ENCODE measurements at places on chromosomes 7 and 10. TPM values are rescaled to one million over a fixed set of nuclear protein-coding genes. Genes with fewer than 3 reads are reported as not detected.

SUV39H2 gene
- total RNA-seq: 4.4 TPM

DNA sequence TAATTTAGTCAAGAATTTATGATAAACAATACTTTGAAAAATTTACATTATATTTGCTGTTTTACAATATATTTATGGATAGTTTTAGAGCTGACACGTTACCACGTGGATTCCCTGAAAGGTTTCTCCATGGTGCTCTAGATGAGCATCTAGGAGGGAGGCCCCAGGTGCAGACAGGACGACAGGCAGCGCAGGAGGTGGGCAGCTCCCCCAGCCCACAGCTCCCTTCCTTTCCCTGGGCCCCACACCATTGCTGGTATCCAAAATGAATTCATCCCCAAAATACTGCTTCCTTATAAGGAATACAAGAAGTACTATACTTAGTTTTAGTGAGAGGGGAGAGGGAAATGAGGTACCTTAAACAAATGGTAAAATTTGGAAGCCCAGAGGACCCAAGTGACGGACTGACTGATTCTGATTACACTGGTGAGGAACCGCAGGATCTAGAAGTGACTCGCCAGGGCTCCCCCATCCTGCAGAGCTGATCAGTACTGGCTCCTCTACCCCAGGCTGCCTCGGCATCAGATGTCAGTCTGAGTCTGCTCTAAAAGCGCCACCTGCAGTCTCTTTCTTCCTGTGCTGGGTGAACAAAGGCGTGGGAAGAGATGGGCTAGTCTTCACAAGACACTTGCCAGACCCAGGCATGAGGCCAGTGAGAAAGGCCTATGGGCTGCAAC lies 89.2 kb downstream of the DLG5 start:
- no peak for DNase-seq

- DNase-seq: no peak
Measured at GRCh38 chr10:68163735-68164134, 54.4 kb downstream of the MYPN start.

GRCh38 chr7:75943864-75944263 lies 28.9 kb downstream of the POR start:
- DNase-seq: no peak

GRCh38 chr7:130359276-130359857 lies 14.8 kb downstream of the CPA5 start:
- no peak for DNase-seq
